ENCODE measurements at places on chromosomes 2 and 18. TPM values are rescaled to one million over a fixed set of nuclear protein-coding genes. Genes with fewer than 3 reads are reported as not detected.

GRCh38 chr2:101566632-101567228 lies 91.8 kb upstream of the RFX8 start:
- DNase-seq = no peak

GRCh38 chr2:217858519-217859491 lies 144.0 kb downstream of the TNS1 start:
- peak; percentile 89 for DNase-seq

DNA sequence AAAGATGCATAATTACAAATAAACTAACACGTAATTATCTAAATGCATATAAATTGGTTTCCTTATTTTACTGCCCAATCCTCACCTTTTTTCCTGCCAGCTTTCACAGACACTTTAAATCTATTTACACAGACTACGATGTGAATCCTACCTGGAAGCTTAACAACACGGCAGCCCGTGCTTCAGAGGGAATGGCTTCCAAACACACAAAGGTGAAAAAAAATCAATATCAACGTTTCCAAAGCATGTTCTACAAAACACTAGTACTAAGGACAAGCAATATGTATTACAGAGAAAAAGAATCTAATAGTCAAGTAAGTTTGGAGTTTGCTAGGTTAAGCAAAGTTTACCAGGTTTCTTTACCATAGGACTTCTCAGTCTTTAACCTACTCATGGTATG lies 4.4 kb downstream of the MAP4K3 start:
- DNase-seq = no peak

The TRABD2A gene
- total RNA-seq = 0.73 TPM

DNA sequence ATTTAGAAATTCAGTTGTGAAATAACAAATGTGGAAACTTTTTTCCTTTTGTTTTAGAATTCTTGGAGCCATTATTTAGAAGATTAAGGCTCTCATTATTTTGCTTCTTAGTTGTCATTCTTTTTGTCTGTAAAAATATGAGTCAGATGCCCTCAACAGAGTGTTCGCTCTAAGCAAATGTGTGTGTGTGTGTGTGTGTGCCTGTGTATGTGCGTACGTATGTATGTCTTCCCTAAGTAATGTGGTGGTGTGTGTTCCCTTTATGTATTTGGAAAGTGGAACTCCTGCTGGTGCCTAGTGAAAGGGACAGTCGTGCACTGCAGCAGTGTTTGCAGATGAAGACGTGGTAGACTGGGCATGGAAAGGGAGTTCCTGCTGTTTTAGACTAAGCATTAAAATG lies 27.5 kb downstream of the ZNF407 start:
- no peak for DNase-seq

DNA sequence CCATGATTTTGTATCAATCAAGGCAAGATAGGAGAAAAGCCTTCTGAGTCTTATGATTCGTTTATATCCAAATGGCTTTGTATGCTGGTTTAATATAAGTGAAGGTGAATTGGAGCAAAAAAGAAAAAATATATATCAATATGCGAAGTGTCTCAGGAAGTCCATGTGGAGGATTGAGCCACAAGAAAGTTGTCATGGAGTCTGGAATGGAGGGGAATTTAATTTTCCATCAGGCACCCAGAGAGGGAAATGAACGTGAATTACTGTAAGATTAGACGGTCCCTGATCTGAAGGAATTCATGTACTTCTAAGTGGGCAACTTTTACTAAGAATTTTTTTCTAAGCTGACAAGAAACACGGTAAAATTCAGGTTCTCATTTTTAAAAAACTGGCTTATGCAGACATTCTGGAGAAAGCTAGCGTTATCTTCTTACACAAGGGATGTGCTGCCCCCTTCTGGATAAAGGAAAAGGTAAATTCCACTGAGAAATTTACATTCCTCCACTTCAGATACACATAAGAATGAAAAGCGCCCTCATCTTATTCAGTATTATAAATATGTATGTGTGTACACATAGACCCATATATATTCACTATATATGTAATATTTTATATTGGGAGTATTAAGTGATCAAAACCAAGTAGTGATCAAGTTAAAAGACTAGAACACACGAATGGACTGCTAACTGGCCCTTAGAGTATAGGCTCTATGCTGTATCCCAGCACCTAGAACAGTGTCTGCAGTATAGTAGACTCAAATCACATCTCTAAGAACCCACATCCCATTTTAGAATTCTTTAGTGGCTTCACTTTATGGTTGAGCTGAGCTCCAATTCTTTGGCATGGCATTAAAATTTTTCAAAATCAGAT lies 289.0 kb upstream of the TFPI start:
- no peak for DNase-seq

The SERPINB4 gene
- total RNA-seq = not detected

DNA sequence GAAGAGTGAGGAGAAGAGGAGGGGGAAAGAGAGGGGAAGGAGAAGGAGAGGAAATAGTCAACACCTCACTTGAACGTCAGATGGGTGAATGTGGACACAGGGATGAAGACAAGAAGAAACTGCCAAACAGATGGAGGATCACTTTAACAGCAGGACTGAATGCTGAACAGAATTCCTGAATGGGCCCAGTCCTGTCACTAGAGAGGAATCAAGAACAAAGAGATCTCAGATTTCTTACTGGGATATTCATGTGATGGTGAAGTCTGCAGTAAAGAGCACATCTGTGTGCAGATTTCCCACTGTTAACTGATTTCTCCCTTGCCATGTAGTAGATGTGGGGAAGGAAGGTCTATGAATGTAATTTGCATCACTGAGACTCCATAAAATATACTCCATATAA lies 135.4 kb downstream of the L3MBTL4 start:
- no peak for DNase-seq

DNA sequence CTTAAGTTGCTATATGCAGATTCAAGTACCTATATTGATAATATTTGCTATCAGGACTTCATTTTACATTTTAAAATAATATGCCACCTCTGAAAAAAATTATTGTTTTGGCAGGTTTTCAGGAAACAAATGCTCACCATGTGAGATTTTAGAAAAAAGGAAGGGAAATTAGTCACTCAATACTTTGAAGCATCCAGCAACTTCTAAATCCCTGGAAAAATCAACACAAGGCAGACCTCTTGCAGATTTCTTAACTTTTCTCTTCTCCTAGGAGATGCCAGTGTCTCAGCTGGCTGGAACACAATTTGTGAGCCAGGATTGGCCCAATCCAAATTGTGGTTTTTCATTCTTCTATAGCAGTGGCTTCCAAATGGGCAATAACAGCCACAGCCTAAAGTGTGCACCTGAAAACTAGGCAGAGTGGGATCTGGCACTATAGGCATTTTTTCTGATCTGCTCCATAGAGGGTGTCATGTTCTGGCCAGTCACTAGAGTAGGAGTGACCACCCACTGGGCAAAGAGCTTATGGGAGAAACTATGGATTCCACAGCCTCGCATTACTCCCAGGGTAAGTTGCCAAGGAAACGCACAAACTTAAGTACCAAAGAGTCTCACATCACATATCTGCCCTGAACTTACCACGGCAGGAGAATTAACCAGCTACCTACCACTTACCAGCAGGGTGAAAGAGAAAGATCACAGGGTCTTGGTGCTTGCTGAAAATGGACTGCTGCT lies 28.1 kb upstream of the THOC1 start:
- no peak for DNase-seq

The RNF152 gene
- total RNA-seq = 12.6 TPM

GRCh38 chr18:79574938-79575525 lies 104.6 kb upstream of the CTDP1 start:
- no peak for DNase-seq

GRCh38 chr2:150643114-150643725 lies 155.8 kb upstream of the RND3 start:
- no peak for DNase-seq

The CNGA3 gene
- total RNA-seq = not detected

The HJURP gene
- total RNA-seq = 0.41 TPM

- DNase-seq = no peak
Measured at GRCh38 chr18:12397793-12398192, 9.9 kb upstream of the PRELID3A start.

DNA sequence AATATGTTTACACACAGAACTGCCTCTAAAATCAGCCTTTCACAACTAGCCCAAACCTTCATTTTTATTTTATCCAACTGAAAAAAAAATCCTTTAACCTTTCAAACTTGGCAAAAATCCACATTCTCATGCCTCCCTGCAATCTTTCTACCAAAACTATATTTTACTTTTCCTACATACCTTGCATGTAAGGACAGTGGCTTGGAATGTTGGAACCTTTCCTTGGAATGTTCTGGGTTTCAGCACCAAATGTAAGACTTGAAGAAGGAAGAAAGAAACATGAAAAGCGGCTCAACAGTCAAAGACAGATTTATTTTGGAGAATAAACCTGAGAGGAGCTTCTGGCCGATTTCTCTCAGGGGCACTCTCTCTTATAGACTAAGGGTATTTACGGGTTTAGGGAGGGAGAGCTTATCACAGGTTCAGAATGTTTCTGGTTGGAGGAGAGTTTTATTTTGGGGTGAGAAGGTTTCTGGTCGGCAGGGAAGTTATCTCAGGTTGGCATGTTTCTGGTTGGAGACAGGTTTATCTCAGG lies 79.7 kb downstream of the RRM2 start:
- DNase-seq = no peak

The MTIF2 gene
- total RNA-seq = 49.6 TPM

DNA sequence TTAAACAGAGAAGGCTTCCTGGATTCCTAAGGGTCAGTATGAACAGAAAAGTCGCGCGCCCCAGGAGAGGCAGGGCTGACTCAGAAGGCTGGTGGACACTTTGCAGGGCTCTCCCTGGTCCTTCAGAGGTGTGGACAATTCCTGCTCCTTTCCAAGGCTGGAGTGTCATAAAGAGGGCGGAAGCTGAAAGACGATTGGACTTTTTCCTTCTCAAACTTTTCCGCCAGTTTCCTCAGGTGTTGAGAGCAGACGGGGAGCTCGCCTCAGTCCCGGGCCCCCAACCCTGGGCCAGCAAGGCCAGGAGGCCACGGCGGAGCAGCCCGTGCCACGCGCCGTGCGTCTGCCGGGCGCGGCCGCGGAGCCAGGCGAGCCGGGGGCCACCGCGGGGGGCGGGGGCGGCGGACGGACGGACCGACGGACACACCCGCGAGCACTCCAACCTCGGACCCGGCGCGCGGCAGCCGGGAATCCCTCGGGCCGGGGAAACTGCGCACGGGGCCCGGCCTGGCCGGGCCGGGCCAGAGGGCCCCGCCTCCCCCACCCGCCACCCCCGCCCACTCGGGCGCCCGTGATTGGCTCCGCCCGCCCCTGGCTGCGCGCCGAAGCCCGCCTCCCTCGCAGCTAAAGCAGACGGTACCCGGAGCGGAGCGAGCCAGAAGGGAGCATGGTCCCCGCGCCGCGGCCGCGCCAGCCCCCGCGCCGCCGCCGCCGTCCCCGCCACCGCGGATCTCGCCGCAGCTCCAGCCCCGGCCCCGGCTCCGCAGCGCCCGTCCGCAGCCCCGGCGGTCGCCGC lies at the start of gene KLHL29:
Gene KLHL29, plus strand, starts transcription at position 629 of the 793 bp plus-strand sequence. CDS start 177,018 bp downstream, outside the sequence.
- peak; percentile 91 for DNase-seq

DNA sequence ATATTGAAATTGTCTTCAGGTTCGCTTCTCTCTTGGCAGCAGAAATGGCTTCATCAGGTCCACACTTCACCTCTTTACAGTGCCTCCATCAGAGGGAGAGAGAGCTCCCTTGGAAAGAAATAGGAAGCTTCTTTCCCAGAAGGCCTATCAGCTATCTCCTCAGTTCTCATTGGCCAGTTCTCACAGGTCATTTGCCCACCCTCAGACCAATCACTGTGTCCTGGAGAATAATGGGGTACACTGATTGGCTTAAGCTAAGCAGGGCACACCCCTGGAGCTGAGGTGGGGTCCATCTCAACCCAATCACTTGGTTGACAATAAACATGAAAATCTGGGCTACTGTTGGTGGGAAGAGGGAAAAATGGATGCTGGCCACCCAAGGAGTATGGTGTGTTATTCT lies 5.2 kb downstream of the GNLY start:
- DNase-seq = no peak

GRCh38 chr2:204407204-204408014 lies 137.9 kb upstream of the PARD3B start:
- no peak for DNase-seq

DNA sequence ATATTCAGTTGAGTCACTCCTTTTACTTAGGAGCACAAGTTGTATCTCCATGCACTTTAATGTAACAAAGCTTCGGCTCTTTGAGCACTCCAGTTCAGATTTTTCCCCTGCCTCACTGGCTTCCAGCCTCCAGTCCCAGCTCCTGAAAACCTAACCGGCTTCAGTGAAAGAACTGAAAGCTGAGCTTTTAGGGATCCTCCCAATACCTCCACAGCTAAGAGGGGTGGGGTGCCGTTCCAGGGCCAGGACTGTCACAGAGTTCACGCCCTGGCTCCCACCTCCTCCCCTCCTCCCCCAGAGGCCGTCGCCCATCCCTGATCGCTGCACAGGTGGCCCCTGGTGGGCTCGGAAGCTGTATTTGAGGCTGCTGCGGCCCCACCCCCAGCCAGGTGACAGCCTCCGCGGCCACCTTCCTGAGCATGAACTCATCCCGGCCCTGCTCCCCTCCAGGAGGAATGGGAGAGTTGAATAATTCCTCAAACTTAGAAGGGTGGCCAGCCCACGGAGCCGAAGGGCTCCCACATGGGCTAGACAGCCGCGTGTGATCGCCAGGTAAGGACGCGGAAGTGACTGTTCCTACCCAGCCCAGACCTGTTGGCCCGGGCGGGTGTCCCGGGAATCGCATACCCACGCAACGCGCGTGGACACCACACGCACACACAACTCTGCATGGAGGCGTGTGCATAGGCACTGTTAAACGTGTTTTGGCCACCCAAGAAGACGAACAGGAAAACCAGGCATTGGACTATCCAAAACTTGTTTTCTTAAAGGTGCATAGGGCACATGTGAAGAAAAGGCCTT lies 1.8 kb downstream of the MYO5B start:
- no peak for DNase-seq

The STARD6 gene
- not detected for total RNA-seq

The UGT1A1 gene
- not detected for total RNA-seq

- DNase-seq = no peak
Measured at GRCh38 chr18:45066210-45066609, 385.5 kb downstream of the SETBP1 start.

GRCh38 chr2:102755284-102755683 lies 6.5 kb upstream of the TMEM182 start:
- no peak for DNase-seq

GRCh38 chr18:37471637-37472036 lies 94.0 kb downstream of the CELF4 start:
- peak; percentile 9 for DNase-seq

- DNase-seq = no peak
Measured at GRCh38 chr2:32986480-32986879, 39.7 kb downstream of the LTBP1 start.

DNA sequence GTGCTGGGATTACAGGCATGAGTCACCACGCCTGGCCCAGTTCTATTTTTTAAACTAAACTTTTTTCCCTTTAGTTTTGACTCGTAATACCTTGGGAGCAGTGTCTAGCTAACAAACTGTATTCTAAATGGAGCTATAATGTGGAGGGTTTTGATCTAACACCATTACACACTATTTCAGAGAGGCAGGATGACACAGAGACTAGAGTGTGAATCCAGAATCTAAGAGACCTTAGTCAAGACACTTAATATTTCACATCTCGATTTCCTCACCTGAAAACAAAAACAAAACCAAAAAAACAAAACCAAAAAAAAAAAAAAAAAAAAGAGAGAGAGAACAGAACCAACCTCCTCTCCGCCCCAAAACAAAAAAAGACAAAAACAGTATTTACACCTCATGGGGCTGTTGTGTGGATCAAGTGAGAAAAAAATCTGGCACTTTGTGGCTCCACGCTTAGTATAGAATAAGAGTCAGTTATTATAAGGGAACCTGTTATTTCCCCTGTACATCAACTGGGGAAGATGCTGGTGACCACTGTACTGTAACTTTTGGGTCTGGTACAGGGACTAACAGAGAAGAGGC lies 31.3 kb downstream of the DARS1 start:
- DNase-seq = no peak

- no peak for DNase-seq
Measured at GRCh38 chr2:29219374-29219773, 104.2 kb downstream of the CLIP4 start.

Data from Right ventricle myocardium inferior (tissue), 1 donor.